ENCODE measurements at places on chromosomes 13 and 19.

DNA sequence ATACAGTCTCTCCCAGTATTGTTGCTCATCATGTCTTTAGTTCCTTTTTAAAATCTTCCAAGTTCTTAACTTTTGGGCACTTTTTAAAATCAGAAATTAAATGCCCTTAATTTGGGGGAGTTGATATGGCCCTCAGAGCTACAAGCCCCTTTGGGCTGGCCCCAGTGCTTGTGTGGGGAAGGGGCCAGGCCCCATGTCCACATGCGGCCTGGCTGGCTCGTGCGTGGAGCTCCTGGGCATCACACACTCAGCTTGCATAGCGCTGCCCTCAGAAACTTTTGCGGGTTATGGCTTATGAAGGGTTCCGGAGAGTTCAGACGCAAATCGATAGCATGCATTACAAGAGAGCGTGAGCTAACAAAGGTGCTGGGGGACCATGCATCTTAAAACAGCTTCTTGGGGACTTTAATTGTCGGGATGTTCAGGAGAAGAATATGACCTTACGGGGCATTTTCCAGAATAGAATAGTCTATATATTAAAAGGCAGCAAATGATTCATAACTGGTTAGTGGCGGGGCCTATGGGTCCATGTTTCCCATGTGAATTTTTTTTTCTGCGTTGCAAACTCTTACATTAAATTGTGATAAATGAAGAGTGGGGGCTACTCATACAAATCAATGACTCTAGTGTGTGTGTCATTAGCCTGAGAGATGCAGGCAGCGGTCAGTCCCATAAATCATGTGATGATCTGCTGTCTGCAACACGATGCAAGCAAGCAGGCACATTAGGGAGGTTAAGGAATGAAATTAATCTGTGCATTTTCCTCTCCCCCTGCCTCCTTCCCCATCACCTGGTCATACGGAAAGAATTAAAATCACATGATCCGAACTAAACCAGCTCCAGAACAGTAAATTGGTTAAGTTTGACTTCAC is 185.8 kb upstream of the TSHZ3 start:
- no peak for DNase-seq

DNA sequence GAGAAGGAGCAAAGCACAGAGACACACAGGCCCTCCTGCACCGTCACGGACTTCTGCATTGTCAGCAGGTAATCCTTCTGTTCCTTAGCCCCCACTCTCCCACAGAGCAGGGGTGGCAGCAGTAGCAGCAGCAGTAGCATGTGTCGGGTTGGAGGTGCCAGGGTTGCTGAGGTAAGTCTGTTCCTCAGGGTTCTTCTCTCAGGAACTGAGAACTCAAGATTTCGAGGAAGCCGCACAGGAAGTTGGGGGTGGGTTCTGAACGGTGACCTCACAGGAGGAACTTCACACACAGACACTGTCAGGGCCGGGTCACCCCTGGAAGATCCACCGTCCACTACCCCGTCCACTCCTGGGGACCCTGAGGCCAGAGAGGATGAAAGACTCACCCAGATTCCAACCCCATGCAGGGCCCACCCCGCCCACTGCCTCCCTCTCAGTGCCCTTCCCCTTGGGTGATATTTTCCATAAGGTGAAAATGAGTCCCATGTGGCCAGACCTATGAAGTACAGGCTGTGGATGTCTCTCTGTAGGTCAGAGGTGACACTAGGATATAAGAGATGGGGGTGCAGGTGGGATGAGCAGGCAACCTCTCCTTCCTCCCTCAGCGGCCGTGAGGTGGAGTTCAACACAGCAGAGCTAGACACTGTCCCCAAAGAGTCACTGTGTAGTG is at the start of gene SIGLEC12:
Gene SIGLEC12 (minus strand): TSS at position 207 of the 670 bp plus-strand sequence. CDS start 67 bp downstream, at position 140.
- no peak for DNase-seq

DNA sequence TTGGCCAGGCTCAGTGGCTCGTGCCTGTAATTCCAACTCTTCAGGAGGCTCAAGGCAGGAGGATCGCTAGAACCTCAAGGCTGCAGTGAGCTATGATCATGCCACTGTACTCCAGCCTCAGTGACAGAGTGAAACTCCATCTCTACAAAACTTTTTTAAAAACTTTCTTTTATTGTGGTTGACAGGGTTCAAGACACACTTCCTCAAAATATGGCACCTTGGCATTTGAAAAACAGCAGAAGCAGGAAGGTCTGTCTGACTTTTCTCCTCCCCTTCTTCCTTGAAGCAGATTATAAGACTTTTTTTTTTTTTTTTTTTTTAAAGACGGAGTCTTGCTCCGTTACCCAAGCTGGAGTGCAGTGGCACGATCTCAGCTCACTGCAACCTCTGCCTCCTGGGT is 100.3 kb downstream of the TM9SF2 start:
- DNase-seq: no peak

GRCh38 chr13:40153516-40153915 is 498.1 kb downstream of the COG6 start:
- DNase-seq: no peak

DNA sequence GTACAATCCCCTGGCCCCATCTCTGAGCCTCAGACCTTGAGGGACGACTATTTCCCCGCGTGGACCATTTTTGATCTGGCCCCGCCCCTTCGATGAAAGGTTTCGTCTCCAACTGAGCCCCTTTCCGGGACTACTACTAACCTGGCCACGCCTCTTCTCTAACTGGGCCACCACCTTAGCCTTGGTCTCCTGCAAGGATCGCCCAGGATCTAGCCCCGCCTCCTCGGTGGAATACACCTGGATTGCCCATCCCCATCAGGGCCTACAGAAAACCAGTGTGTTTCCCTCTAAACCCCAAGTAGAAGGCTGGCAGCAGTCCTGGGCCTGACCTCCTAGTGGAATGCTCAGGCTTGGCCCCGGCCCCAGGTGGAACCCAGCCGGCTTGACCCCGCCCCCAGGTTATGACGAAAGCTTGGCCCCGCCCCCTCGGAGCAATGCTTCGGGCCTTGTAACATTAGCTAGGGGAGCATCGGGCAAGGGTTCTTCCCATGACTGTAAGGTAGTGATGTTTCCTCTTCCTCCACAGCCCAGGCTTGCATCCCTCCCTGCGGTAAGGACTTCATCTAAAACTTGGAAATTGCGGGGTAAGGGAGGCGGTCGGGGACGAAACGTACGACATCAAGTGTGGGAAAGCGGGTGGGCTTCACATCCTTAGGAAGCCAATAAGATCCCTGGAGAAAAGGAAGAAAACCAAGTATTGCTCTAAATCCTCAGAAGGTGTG is 9.1 kb downstream of the SPACA6 start:
- DNase-seq: no peak

DNA sequence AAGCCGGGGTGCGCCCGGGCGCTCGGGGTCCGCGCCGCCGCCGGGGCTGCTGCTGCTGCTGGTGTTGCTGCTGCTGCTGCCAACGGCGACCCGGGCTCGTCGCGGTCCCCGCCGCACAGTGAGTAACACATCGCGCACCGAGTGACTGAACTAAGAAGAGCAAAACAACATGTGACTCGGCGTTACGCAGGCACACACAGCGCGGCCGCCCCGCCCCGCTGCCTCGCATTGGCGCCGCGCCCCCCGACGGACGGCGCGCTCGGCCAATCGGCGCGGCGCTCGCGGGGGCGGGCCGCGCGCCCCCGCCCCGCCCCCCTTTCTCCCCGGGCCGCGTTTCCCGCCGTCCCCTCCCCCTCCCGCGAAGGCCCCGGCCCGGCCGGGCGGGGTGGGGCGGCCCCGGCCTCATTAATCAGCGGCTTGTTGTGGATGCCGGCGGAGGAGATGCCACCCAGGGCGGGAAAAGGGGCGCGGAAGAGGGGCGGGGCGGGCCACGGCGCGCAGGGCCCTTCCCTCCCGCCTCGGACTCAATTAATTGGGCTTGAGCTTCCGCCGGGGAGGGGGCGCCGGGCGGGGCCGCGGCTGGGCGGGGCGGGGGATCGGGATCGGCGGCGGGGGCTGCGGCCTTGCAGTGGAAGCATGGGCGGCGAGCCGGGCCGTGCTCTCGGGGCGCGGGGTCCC is at the start of gene IRS2:
Gene IRS2 (minus strand): TSS at position 127 of the 678 bp plus-strand sequence. CDS start 530 bp downstream, outside the sequence.
- DNase-seq: peak; percentile 84

GRCh38 chr13:28058866-28059613 is 41.3 kb downstream of the FLT3 start:
- DNase-seq: no peak

- no peak for DNase-seq
Observed at GRCh38 chr13:85108356-85108755, 690.9 kb downstream of the SLITRK6 start.

DNA sequence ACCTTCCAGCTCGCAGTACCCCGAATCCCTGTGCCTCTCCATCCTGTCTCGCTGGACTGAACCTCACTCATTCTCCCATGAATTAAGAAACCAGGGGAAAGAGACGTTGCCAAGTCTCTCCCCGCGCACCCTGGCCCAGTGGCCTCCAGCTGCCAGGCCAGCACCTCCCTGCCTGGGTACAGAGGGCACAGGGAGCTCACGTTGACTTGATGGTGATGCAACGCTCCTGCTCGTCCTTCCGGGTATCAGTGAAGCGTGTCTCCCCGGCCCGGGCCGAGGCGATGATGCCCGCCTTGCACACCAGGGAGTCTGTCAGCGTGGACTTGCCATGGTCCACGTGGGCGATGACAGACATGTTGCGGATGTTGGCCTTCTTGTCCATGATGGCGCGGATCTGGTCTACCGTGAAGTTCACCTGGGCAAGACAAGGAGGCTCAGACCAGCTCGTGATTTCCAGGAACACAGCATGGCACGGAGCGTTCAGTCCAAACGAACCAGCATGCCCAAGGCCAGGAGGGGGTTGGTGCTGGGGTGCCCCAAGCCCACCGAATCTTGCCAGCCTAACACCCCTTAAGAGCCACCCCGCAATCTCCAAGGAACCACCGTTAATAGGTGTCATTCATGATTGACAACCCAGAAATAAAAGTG is 1.2 kb downstream of the EEF2 start:
- DNase-seq: no peak

GRCh38 chr19:17761148-17761547 is 9.9 kb downstream of the FCHO1 start:
- no peak for DNase-seq
